ENCODE measurements at places on chromosomes 7 and 10.

- DNase-seq, result no peak
Measured at GRCh38 chr7:156780724-156781455, 112.1 kb downstream of the LMBR1 start.

DNA sequence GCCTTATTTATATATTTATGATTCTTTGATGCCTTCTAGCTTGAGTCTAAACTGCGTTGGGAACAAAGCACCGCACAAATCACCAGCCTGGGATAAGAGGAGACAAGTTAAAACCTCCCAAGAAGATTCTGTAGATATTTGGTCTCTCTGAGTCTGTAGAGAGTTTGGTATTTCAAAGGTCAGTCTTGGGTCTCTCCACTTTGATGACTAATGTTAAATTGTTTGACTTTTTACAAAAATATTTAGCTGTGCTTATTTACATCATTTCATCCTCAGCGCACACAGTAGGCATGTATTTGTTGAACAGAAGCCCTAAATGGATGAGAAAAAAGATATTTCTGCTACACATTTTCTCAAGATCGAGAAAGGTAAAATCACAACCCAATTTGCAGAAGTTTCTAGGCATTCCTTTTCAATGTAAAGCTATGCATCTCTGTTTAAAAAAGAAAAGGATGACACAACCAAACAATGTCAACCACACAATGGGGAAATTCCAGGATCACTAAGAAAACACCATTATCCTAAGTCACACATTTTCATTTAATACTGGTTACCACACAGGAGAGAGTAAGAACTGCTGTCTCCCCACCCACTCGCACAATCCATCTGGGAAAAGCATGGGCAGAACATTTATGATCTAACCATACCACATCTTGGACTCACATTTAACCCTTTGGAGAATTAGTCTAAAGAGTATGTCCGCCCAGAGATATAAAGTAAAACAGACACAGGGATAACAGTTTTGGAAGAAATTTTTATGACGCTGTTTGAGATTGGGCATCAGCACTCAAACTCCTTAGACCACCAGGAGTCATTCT lies 4.4 kb downstream of the CDK6 start:
- DNase-seq, result peak; percentile 63

GRCh38 chr10:87761892-87762291 lies 56.1 kb downstream of the ATAD1 start:
- DNase-seq, result no peak

GRCh38 chr7:91778416-91778815 lies 102.1 kb downstream of the MTERF1 start:
- no peak for DNase-seq

DNA sequence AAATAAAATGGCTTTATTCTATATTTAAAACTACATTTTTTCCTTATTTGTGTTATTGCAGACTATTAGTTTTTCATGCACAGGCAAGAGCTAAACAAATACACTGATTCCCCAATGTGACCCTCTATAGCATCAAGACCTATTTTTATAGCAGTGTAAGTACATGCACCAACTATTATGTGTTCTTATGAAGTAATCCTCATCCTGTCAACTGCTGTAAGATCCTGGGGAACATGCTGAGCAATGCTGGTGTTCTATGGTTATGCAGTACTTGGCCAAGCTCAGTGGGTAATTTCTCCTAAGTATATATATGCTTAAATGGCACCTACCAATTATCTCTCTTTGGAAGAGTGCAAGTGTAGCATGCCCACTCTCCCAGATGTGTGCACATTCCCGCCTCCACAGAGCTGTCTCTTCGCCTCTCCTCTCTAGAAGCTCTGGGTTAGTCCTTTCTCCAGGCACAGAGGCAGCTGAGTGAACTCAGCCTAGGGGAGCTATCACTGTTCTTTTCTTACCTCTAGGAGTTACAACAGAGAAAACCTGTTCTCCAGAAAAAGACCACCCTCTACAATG lies 428.8 kb downstream of the KCNMA1 start:
- DNase-seq, result no peak

GRCh38 chr7:70392256-70392876 lies 739.6 kb upstream of the GALNT17 start:
- no peak for DNase-seq

DNA sequence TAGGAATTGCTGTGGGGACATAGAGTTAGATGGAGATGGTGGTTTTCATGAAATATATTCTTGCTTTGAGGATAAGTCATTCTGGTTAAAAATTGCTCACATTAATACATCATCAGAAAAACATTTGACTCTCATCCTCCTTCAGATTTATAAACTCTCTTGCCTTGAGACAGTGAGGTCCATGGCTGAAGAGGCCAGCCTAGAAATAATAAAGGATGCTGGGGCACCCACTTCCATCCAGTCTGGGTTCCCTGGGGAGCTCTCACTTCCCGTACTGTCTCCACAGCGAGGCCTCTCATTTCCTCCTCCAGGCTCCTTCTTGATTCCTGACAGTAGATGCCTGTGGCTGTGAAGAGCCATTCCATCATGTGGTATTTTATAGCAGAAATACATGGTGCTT lies 73.3 kb upstream of the PRKG1 start:
- DNase-seq, result no peak

DNA sequence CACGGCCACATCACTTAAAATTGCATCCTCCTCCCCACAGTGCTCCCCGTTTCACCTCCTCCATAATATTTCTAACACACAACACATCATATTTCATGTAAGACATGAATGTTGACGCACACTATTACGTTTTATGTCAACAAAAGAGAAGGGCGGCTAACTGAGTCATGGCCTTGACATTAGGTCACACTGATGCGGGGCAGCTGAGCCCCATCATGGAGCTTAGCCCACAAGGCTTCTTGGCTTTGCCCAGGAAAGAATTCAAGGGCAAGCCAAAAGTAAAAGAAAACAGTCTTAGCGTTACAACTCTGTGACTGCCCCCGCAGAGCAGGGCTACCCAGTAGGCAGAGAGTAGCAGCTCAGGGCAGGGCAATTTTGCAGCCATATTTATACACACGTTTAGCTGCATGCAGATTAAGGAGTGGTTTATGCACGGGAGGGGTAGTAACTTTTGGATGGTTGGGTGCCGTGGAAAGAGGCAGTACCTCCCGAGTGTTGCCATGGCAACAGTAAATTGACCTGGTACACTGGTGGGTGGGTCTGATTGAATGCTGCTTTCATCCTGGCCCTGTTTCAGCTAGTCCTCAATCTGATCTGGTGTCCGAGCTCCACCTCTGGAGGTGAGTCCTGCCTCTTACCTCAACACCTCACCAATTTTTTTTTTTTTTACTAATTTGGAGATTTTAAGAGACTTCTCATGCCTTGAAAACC lies 156.2 kb upstream of the FRMD4A start:
- DNase-seq, result no peak

- no peak for DNase-seq
Measured at GRCh38 chr10:22605168-22605567, 109.2 kb downstream of the PIP4K2A start.

GRCh38 chr7:150898475-150899011 lies 46.2 kb downstream of the AOC1 start:
- peak; percentile 83 for DNase-seq

GRCh38 chr10:17272648-17273047 lies 44.6 kb downstream of the VIM start:
- no peak for DNase-seq

DNA sequence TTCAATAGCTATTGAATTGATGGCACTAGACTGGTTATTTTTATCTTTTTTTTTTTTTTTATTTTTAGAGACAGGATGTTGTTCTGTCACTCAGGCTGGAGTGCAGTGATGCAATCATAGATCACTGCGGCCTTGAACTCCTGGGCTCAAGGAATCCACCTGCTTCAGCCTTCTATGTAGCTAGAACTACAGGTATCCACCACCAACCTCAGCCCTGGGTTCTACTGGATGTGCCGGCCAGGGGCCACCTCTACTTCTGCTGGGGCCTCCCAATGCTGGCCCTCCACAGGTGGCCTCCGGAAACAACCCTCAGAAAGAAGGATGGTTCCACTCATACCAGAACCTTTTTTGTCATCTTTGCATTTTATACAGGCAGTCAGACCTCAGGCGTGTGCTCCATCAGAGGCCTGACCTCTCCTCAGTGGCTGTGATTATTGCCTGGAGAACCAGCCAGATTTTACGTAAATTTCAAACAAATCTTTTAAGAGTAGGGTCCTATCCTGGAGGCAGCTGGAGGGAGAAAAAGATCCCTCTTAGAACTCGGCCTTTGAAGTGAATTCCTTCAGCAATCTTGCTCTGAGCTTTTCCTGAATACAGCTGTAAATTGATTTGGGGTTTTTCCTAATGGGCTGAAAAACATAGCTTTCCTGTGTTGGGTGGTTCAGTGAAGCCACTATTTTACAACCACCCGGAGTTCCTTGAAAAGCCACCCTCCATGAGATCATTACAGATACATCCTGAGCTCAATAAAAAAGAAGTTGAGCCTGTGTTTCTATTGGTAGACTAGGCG lies 110.0 kb downstream of the SPAG6 start:
- no peak for DNase-seq

GRCh38 chr10:122085423-122085911 lies 96.5 kb downstream of the TACC2 start:
- DNase-seq, result no peak

- DNase-seq, result no peak
Measured at GRCh38 chr10:96172666-96173065, 42.6 kb downstream of the ZNF518A start.

DNA sequence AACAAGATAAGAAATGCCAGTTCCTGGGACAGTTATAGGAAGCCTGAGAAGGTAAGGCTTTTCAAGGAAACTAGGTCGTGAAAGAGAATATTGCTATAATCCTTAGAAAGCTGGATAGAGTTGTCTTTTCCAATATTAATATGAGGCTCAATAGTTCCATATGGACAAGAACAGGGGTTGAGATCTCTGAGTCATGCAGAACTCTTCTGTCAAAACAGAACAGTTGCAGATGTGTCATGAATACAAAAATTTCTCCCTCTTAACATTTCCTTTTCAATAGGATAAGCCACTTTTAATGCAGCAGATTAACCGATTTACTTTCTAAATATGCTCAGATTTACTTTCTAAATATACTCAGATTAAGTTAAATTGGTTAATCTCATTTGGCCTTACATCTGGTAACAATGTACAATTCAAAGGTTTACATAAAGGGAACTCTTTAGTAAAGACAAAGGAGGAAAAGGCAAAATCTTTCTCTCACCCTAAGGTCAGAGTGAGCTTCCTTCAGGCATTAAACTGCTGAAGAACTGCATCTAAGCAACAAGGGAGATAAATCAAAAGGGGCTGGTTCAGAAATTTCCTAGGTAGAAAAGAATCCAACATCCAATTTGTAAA lies 104.7 kb upstream of the PCDH15 start:
- DNase-seq, result no peak

GRCh38 chr10:111879969-111880368 lies 303.6 kb downstream of the GPAM start:
- no peak for DNase-seq

DNA sequence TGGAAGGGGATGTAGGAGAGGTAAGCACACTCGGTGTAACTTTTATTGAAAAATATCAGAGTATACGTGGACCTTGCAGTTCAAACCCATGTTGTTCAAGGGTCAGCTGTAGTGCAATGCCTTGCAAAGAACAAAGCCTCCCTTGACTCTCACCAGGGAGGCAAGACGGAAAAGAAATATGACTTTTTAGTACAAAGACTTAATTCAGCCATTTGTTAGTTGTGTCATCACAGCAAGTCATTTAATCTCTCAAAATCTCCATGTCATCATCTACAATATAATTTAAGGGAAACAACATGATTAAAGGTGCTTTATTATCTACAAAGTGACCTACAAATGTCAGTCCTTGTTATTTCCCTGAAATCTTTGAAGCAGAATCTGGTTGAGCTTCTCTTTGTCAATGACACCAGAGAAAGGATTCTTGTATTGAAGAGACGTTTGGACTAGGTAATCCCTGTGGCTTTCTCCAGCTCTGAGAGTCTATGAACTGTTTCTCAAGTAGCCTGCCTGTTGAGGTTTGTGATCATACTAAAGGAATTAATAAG lies 502.8 kb downstream of the REEP3 start:
- no peak for DNase-seq

GRCh38 chr10:5888351-5888750 lies 1.3 kb downstream of the ANKRD16 start:
- DNase-seq, result no peak

- no peak for DNase-seq
Measured at GRCh38 chr10:11154849-11155498, 137.3 kb downstream of the CELF2 start.

GRCh38 chr10:69503001-69503895 lies 52.0 kb downstream of the TSPAN15 start:
- no peak for DNase-seq

- no peak for DNase-seq
Measured at GRCh38 chr10:46548498-46549090, 7.9 kb downstream of the GPRIN2 start.

DNA sequence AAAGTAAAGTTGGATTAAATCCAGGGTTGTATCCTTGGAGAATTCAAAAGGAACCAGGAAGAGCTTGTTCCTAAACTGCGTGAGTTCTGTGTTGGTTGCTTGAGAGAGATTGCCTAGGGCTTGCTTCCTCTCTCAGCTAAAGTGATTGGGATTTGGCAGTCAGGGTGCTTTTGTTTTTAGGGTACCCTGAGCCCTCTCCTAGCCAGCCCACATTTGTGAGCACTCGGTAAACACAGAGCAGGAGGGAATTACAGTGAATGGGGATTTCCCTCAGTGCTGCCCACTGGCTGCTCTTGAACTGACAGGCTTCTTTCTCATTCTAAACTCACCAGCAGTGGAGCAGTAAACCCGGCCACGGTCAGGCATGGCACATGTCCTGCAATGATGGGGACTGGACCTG lies 146.9 kb downstream of the TPST1 start:
- DNase-seq, result peak; percentile 8

- no peak for DNase-seq
Measured at GRCh38 chr10:14016011-14016536, 314.6 kb downstream of the FRMD4A start.

DNA sequence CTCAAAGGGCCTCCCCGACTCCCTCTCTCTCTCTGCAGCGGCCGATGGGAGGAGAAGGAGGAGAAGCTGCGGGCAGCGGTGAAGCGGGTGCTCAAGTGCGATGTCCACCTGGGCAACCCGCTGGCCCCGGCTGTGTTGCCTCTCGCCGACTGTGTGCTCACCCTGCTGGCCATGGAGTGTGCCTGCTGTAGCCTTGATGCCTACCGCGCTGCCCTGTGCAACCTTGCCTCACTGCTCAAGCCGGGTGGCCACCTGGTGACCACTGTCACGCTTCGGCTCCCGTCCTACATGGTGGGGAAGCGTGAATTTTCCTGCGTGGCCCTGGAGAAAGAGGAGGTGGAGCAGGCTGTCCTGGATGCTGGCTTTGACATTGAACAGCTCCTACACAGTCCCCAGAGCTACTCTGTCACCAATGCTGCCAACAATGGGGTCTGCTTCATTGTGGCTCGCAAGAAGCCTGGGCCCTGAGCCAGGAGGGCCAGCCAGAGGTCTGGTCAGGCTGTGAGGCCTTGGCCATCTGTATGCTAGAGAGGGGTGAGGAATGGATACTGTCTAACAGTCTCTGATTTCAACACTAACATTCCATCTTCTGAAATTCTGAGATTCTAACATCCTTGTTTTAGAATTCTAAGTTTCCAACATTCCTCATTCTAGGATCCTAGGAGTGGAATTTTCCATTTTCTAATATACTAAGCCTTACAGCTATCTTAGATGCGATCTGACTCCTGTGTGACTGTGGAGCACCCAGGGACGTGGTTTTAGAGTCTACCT lies 3.6 kb downstream of the INMT start:
- DNase-seq, result no peak
